ENCODE measurements at places on chromosomes 13 and 19.

DNA sequence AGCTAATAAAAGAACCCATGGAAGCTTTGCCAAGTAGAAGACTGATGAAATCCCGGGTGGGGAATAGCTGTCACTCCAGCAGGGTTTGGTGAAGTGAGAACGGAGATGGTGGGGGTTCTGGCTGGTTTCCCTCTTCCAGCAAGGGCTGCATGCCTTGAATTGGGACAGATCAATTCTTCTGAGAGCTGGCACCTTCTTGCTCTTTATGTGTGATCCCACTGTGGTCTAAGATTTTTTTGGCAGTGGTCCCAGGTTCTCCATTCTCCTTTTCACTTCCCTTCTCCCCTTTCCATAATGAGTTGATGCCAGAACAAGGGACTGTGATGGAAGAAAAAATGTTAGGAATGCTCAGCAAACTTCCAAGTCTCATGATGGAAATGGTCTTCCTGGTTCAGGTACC lies 50.0 kb downstream of the TNFSF11 start:
- no peak for DNase-seq

GRCh38 chr19:7395360-7396066 lies 46.8 kb downstream of the ARHGEF18 start:
- DNase-seq: no peak

DNA sequence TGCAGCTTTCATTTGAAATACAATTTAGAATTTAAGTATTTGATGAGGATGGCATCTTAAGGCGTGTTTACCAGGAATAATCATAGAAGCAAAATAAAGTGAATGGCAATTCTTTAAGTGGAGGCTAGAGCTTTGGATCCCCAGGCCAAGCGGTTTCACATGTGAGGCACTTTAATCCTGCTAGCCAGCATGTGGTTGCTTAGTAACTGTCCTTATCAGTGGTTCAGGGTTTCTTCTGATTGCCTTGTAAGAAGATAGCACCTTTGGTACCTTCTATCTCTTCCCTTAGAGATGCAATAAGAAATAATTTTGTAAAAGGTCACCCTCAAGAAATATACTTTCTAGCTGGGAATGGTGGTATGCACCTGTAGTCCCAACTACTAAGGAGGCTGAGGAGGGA lies 38.9 kb upstream of the SERP2 start:
- DNase-seq: no peak

DNA sequence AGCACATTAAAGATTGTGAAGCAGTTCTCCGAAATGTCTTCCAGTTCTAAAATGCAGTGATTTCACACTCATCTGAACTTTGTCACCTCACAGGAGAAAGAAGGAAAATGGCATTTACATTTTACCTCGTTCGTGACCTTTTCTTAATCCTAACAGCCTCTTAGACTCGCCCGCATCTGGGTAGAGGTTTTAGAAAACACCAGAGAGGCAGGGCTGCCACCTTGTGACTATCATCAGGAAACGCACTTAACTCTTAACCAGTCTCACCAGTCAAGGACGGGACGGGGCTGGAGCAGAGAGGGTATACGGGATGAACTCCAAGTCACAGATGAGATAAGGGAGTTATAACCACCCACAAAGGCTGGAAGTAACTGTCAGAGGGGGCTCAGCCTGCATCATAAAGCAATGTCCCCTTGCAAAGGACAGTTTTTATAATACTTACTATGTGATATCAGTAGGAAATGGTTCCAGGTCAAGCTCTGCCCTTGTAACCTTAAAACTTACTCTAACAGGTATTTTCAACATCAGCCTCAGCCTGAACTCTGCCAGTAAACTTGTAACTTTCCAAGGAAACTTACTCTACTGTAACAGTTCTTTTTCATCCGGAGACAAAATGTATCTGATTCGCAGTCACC lies 8.6 kb upstream of the CEACAM6 start:
- no peak for DNase-seq

DNA sequence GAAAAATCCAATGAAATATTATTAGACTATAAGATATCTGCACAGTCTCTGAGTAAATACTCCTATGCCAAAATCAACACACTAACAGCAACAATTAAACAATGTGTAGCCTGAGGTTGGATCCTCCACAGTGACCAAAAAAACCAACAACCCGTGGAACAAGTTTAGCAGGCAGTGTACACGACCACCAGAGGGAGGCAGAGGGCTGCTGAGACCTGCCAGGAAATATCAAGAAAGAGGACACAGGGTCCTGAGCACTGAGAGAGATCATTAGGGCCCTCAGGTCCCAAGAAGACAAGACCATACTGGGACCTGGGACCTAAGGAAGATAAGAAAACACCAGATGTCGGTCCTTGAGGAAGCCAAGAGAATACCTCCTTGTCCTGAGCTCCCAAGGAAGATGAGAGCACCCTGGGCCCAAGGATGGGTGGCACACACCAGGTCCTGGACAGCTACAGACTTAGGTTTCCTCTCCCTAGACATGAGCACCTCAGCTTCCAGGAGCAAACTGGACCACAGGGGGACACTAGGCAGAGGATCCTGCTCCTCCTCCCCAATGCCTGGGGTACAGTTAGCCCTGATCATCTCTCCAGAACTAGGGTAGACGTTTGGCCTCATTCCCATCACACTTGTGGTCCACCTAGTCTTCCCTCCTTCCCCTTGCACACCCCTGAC lies 822 bp upstream of the ZNF274 start:
- peak; percentile 49 for DNase-seq

- no peak for DNase-seq
Measured at GRCh38 chr13:43362556-43362955, 339.2 kb downstream of the DNAJC15 start.

DNA sequence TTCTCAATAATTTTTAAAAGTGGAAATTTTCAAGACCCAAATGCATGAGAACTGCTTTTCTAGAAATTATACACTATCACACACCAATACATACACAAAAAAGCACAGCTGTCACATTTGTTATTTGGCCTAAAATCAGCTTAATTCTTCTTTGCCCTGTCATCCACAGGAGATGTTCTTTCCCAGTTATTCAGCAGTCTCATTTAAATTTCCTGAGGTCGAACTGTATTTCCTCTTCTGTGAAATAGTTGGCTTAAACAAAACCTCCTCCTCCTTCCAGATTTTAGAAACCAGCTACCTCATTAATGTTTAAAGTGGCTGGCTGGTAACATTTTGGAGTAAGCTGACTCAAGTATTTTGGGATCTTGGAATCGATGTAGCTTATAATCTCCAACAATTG lies 39.1 kb downstream of the SMAD9 start:
- no peak for DNase-seq

DNA sequence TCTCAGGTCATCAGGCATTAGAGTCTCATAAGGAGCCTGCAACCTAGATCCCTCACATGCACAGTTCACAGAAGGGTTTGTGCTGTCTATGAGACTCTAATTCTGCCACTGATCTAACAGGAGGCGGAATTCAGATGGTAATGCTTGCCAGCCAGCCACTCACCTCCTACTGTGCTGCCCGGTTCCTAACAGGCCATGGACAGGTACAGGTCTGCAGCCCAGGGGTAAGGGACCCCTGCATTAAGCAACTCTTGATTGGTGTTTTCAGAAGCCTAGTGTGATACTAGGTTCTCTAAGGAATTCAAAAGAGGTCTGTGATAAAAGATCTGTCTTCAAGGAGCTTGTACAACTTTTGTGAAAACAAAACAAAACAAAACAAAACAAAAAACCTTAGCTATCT lies 31.1 kb downstream of the CAB39L start:
- DNase-seq: no peak

GRCh38 chr13:91240341-91240740 lies 107.1 kb upstream of the MIR17HG start:
- no peak for DNase-seq

DNA sequence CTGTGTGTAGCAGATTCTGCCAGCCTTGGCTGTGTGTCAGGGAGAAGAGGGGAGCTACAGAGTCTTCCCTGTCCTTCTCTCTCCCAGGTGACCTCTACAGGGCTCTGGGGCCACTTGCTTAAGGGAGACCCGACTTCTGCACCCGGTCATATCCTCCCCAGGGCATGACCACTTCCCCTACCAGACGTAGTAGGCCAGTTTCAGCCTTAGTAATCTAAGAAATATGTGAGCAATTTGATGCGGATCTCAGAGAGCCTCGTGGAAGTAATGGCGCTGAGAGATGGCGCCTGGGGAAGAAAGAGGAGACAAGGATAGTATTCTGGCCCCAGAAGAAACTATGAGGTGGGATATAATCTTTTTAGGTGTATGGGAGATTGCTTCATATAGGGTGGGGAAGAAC lies 41.9 kb downstream of the NFIX start:
- DNase-seq: peak; percentile 27

GRCh38 chr19:46109876-46110275 lies 14.6 kb downstream of the IGFL3 start:
- DNase-seq: no peak

DNA sequence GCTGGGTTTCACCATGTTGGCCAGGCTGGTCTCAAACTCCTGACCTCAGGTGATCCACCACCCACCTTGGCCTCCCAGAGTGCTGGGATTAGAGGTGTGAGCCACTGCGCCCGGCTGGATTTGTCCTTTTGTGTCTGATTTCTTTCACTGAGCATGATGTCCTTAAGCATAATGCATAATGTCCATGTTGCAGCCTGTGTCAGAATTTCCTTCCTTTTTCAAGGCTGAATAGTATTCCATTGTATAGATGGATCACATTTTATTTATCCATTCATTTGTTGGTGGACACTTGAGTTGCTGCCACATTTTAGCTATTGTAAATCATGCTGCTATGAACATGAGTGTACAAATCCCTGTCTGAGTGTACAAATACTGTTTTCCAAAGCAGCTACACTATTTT lies 25.5 kb downstream of the RFX2 start:
- no peak for DNase-seq

- peak; percentile 80 for DNase-seq
Measured at GRCh38 chr19:54266133-54266532, 9.1 kb upstream of the LILRB5 start.

DNA sequence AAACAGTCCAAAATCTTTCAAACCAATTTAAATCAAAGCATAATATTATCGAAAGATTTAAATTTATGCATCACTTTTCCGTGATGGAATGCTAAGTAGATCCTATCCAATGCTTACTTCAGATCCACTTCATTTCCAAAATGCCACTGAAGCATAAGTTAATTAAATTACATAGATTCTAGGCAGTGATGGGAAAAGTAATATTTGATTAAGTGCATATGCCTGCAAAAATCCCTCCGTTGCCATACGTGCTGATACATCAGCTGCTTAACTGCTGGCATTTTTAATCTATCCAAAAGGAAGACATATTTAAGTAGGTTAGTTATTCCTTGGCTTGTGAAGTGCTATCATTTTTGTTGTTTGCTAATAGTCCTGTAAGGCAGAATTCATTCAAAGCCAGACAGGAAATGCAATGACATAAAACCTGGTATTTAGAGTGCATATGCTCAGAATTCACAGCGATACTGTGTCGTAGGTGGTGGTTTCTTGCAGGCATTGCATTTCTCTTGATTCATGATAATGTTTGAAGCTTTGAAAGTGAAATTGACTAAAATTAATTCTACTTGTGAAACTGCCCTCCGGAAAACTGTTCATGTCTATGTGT lies 738.3 kb upstream of the GPC6 start:
- DNase-seq: no peak

- peak; percentile 18 for DNase-seq
Measured at GRCh38 chr13:112855859-112856258, 113.2 kb upstream of the MCF2L start.

DNA sequence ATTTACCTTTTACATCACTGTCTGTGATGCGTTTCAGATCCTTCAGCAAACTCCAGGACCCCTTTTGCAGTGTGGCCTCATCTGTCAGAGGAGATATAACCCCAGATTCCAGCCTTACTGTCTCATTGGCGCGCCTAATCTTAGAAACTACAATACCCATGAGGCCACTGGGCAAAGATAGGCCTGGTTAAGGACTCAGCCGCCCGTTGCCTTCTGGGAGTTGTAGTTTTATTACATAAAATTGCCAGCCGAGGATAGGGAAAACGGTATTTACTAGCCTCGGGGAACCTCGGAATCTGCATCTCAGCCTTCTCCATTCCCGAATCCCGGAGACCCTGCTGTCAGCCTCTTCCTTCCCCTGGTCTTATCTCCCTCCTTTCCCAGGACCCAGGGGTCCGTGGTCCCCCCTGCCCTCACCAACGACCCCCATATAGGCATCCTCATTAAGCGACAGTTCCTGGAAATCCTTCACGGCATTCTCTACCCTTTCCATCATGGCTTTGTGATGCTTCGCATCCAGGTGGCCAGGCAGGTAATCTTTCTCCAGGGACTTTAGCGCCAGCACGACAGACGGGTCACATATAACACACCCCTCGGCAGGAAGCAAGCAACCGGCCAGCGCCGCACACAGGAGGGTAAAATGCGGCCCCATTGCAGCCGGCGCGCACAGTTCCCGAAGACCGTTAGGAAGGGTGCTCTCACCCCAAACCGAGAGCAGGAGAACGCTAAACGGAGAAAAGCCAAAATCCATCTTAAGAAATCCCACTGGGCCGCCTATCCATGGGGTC lies 1.3 kb downstream of the IZUMO1 start:
- DNase-seq: peak; percentile 60

DNA sequence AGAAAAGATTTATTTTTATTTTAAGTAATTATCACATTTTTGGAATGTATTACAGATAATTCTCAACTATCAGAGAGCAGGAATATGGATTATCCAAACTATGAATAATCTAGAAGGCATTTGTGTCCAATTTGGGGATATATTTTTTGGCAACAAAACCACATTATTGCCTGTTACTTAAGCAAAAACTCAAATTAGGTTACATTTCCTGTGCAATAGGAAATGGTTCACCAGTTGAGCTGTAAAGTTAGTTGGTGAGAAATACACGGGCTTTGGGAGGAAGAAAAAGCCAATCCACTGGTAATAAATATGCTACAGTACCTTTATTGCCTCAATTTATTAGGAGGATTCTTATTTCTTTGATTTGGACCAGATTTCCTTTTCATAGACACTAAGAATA lies 1075.2 kb downstream of the PCDH9 start:
- DNase-seq: no peak

- peak; percentile 89 for DNase-seq
Measured at GRCh38 chr19:3343619-3344502, 22.5 kb upstream of the NFIC start.

DNA sequence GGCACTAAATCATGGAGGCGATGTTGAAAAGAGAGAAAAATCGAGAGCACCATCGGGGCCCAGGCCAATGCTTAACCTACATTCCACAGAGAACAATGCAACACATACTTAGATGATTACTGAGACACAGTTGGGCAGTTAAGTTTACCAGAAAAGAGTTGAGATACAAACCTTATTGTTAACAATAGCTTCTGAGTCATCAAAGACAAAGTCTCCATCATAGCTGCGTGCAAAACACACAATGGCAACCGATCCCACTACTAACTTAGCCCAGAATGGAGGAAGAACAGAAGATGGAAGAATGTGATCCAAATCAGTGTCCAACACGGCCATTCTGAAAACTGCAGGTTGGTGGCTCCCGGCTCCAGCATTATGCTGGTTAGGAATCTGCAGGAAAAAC lies 6.2 kb downstream of the TMTC4 start:
- no peak for DNase-seq

GRCh38 chr13:34719060-34719875 lies 222.8 kb upstream of the NBEA start:
- DNase-seq: no peak

DNA sequence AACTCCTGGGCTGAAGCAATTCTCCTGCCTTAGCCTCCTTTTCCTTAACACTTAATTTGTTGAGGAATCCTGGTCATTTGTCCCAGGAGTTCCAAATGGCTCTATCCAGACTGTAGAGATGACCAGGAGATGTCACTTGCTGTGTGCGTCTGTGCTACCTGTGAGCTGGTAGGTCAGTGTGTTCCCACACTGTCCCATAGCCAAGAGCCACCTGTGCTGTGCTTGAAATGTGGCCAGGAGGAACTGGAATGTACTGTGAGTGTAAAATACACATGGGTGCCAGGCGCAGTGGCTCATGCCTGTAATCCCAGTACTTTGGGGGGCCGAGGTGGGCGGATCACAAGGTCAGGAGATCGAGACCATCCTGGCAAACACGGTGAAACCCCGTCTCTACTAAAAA lies 29.4 kb upstream of the KDM4B start:
- no peak for DNase-seq

Measured in left ventricle myocardium superior (tissue), 1 donor.